SK-N-SH (cell line): ENCODE measurements at places on chromosomes 3 and 15. TPM values are rescaled to one million over a fixed set of nuclear protein-coding genes. Genes with fewer than 3 reads are reported as not detected.
A peak's percentile ranks its signal among the peaks of the same experiment; 100 is the strongest.

The THAP10 gene
- polyA plus RNA-seq: 2.9 and 3.2 TPM in 2 replicates

The DNAJB11 gene
- 33.3 and 36.0 TPM in 2 replicates for polyA plus RNA-seq

The PRTG gene
- 3.0 and 3.6 TPM in 2 replicates for polyA plus RNA-seq

The BNC1 gene
- polyA plus RNA-seq: not detected in 2 replicates

DNA sequence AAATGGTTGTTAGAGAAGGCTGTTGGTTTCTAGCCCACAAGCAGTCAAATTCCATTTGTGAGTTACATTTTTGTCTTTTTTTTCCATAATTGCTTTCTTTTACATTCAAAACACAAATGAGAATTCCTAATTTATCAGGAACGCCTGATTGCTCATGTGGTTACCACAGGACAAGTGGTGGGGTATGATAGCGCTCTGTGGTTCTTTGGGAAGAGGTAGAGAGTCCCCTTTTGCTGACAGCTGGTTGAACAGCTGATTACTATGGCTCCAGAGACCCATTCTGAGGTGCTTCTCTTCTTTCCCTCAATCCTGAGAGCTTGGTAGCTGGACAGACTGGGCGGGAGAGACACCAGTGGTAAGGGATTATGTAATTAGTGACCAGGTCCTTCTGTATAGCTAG is 24.4 kb downstream of the CNOT10 start:
- DNase-seq: no peak

DNA sequence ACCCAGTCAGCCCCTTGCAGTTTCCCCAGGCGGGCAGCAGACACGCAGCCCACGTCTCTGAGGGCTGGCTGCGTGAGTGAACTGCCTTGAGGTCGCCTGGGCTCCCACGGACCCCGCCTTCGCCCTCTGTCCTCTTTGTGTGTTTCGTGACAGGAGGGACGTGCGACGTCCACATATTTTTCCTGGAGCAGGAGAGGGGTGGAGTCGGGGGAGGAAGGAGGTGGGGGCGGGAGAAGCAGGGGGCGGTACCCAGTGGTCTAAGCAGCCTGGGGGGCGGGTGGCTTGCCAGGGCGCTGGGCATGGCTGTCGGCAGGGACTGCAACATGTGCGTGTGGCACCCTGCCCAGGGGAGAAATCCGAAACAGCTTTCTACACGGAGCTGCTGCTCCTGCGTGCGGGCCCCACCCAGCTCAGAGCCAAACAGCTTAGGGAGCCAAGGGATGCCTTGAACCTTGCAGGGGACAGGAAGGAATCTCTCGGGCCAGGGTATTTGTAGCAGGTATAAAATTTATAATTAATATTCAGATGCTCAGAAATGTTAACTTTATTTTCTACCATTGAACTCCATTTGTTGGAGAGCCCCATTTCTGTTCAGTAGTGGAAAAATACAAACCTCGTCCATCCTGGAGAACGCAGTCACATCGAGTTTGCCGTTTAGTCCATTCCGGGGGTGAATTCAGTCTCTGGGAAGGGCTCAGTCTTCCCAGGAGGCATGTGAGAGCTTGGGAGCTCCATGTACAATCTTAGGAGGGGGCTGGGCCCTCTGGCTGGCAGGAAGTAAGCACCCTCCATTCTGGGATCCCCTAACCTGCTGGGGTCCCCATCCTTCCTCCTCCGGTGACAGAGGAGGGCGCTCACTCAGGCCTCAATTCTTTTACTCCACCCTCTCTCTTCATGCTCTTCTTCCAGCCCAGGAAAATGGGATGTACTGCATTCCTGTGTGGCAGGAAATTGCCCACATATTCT is 79.1 kb upstream of the MEF2A start:
- peak; percentile 92 for DNase-seq

DNA sequence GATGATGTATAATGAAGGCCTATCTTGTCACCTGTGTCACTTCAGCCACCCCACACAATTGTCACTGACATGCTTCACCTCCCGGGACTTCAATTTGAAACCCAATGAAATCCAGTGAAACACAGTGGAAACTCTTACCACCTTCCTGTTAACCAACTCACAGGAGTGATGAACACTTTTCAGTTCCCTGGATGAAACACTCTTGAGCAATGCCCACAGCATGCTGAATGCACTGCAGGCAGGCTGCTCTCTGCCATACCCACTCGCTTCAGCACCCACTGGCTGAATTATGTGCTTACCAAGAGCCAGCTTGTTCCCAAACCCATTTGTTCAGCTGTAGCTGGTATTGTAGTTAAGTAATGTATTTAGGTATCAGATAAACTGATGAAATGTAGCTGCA is 47.0 kb downstream of the MAP2K1 start:
- DNase-seq: no peak

- no peak for DNase-seq
Measured at GRCh38 chr3:11164607-11165006, 10.3 kb downstream of the HRH1 start.

- no peak for DNase-seq
Measured at GRCh38 chr3:16059081-16059537, 115.4 kb upstream of the GALNT15 start.

GRCh38 chr15:38843051-38843501 is 278.5 kb upstream of the RASGRP1 start:
- DNase-seq: no peak

- no peak for DNase-seq
Measured at GRCh38 chr3:120670576-120670975, 11.5 kb downstream of the HGD start.

GRCh38 chr3:114155370-114155821 is 23.5 kb downstream of the DRD3 start:
- DNase-seq: peak; percentile 17
